ENCODE measurements at places on chromosomes 16 and 17. TPM values are rescaled to one million over a fixed set of nuclear protein-coding genes. Genes with fewer than 3 reads are reported as not detected.

The STX1B gene
- 0.66 TPM for total RNA-seq

The RCVRN gene
- total RNA-seq = 0.28 TPM

The BAIAP3 gene
- 2.5 TPM for total RNA-seq

DNA sequence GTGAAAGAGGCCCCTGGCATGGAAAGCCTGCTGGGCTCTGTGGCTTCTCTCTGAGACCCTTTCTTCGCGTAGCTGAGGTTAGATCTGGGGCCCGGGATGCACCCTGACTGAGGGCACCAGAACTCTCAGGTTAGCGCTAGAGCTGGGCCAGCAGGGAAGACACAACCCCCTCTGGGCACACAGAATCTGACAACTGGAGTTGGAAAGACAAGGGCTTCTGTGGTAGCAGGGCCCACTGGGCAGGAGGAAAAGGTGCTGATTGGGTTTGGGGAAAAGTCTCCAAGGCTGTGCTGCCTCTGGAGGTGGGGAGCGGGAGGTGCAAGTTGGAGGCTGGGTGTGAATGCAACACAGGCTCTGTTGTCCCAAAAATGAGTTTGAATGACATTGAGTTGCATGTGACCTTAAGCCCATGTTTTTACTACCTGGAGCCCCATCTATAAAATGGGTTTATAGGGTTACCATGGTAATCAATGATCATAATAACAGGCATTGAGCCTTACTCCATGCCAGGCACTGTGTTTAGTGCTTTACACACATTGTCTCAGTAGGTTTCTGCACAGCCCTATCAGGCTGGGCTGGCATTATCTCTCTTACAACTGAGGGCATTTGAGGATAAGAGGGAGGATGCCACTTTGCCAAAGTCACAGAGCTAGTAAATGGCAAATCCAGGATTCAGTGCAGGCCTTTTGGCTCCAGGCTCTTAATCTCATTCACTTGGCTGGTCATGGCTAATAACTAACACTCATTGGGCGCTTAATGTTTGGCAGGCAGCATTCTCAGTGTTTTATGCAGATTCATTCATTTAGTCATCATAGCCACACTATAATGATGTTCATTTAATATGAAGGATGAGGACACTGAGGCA, 9.5 kb upstream of the IGFBP4 start:
- ATAC-seq = peak; percentile 69

DNA sequence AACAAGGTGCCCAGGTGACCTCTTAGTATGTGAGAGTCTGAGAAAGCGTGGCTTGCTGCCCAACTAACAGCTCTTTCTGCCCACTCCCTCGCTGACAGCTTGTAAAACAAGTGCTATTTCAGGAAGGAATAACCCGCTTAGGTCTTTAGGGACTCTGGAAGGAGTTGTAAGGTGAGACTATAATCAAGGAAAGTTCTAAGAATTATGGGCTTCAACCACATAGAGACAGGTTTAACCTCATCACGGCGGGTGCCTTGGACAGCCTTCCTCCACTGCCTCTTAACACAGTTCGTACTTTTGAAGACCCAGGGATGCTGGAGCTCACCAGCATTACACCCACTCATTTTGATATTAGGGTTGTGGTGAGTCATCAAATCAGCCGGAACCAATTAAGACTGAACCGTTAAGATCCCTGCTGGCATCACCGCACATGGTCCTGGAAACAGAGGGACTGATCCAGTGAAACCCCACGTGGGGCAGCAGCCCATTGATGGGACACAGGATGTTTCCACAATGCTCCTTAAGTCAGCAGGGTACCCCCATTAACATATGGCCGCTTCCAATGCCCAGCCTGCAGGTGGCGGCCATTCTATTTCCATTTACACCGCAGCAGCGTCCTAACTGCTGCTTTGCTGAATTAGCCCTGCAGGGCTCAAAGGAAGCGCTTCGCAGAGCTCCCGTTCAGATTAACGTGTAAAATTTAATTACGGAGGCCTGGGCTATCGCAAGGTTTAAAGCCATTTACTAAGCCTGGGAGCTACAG, 176.6 kb upstream of the SDK2 start:
- peak; percentile 81 for ATAC-seq

Data from motor neuron (in vitro differentiated cells).